ENCODE measurements at places on chromosomes 3 and 15. TPM values are rescaled to one million over a fixed set of nuclear protein-coding genes. Genes with fewer than 3 reads are reported as not detected.

The SCAANT1 gene
- total RNA-seq = not detected

The GOLGA6L7 gene
- not detected for total RNA-seq

The CNTN4 gene
- not detected for total RNA-seq

GRCh38 chr3:191366675-191367074 is 36.3 kb upstream of the UTS2B start:
- DNase-seq = peak; percentile 54

- DNase-seq = no peak
Observed at GRCh38 chr3:171183042-171183441, 156.5 kb upstream of the SLC2A2 start.

DNA sequence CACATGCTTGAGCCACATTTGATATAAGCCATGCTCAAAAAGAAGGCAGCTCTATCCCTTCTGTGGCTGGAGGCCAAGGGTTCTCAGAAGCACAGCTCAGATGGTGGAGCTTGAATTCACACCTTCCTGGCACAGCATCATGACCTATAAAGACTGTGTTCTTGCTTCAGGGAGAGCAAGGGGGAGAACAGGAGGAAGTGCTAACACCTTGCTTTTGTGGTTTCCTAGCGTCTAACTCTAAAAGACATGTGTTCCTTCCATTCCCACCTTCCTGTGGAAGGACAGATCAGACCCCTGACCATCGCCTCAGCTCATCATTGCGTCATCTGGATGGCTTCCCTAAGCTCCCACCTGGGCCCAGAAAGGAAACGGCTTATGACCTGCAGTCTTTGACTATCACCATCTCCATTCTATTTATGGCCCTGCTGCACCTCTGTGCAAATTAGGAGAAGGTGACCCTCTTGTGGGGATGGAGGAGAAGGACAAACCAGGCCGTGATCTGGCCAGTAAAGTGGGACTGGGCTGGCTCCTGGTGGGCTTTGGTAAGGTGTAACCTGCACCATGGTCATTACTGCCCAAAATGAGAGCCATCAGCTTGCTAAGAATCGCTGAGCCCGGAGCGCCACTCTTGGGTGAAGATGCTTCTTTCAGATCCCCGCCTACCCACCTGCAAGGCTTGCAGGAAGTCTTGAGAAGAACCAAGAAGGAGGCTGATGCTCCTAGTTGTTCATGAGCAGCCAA is 128.5 kb downstream of the SERPINI1 start:
- no peak for DNase-seq

DNA sequence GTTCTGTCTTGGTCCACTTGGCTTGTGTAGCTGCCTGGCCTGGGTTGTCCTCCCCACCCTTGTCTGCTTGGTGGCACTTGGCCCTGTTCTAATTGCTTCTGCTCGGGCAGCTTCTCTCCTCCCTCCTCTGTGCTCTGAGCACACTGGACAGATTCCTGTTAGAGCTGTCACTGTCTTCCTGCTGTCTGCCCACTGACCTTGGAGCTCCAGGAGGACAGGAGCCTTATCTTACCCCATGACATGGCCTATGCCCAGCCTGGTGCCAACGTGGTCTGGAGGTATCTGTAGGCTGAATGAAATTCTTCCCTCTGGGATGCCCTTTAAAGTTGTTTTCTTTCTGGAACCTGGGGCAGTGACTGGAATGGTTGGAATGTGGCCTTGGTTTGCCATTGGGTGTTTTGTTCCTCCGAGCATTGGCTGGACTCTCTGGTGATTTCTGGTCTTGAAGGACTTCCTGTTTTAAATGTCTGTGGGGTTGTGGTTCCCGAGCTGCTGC is 94.1 kb downstream of the FAM43A start:
- DNase-seq = no peak

- no peak for DNase-seq
Observed at GRCh38 chr15:51067510-51067909, 27.2 kb downstream of the TNFAIP8L3 start.

DNA sequence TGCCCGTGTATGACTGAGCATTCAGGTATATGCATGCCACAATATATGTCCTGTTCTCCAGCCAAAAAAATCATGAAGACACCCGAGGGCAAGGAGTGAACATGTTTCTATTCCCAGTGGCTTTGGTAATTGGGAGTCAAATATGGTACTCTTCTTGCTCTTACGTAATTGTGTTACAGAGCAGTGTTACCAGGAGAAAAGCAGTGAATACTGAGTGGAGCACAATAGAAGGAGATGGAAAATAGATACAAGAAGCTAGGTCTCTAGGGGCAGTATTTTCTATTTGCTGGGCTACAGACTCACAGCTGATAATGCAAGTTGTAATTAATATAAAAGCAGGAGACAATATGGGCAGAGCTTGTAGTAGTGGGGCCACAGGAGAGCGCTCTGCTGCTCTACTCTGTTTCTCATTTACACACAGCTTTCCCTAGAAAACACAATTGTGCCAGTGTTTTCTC is 13.2 kb downstream of the MEIS2 start:
- no peak for DNase-seq

- DNase-seq = no peak
Observed at GRCh38 chr3:175484666-175485065, 625.5 kb downstream of the NAALADL2 start.

- DNase-seq = no peak
Observed at GRCh38 chr15:47795864-47796263, 78.6 kb downstream of the SEMA6D start.

GRCh38 chr3:154122552-154122911 is 1.3 kb downstream of the ARHGEF26 start:
- DNase-seq = no peak
